ENCODE measurements at places on chromosomes 1 and 21.

GRCh38 chr1:245153081-245153551 is 1.7 kb upstream of the KIF26B start:
- H3K36me3 ChIP-seq = no peaks in the 10 kb centered on the region
- peaks cover 37% of the 10 kb centered on the region for H3K4me1 ChIP-seq
- no peak overlapping the region for H3K27ac ChIP-seq
- DNase-seq = peak; percentile 78

DNA sequence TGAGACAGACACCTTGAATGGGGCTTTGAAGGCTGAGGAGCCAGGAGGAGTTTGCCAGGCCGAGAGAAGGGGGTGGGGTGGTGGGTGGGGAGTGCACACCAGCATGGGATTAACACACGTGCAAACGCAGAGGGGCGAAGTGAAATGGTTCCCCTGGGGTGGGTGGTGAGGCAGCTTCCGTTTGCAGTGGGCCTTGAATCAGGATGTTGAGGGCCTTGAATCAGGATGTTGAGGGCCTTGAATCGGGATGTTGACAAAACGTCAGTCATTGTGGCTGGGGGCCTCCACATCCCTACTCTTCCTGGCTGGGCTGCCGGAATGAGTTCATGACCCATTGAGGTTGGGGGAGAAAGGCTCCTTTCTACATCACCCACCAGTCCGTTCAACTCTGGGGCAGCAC is 16.6 kb downstream of the LDLRAP1 start:
- H3K27ac ChIP-seq = peak overlapping the region; percentile 17
- no peak overlapping the region for H3K4me3 ChIP-seq
- H3K36me3 ChIP-seq = peaks cover 22% of the 10 kb centered on the region
- peaks cover 94% of the 10 kb centered on the region for H3K4me1 ChIP-seq
- H3K27me3 ChIP-seq = no peaks in the 10 kb centered on the region

DNA sequence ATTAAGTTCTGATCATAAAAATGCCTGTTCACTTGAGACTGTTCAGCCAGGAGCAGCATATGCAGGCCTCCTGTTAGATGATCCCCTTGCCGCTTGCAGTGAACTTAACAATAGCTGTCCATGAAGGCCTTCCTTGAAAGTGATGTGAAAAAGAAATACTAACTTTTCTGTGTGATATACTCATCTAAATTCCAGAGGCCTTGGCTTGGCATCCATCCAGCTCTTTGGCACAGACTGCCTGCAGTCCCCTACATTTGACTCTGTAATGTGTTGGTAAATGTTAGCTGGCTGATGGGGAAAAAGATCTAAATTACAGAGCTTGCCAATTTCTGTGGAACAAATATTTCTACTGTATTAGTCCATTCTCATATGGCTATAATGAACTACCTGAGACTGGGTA is 73.7 kb downstream of the KCNK2 start:
- H3K36me3 ChIP-seq = no peaks in the 10 kb centered on the region
- no peak overlapping the region for H3K27ac ChIP-seq
- no peak overlapping the region for H3K4me3 ChIP-seq
- no peak for DNase-seq

GRCh38 chr1:180229483-180230415 is at the start of gene LHX4:
LHX4 (plus strand) TSS chr1:180230264; CDS start chr1:180230530, 266 bp downstream.
- no peak within 1 kb of the TSS for H3K27ac ChIP-seq
- DNase-seq = peak; percentile 45
- H3K36me3 ChIP-seq = no peaks in the 10 kb centered on the region

GRCh38 chr1:50155541-50155940 is 46.8 kb downstream of the ELAVL4 start:
- H3K4me1 ChIP-seq = no peaks in the 10 kb centered on the region
- no peaks in the 10 kb centered on the region for H3K36me3 ChIP-seq
- H3K4me3 ChIP-seq = no peak overlapping the region
- DNase-seq = no peak
- no peak overlapping the region for H3K27ac ChIP-seq
- no peaks in the 10 kb centered on the region for H3K27me3 ChIP-seq

DNA sequence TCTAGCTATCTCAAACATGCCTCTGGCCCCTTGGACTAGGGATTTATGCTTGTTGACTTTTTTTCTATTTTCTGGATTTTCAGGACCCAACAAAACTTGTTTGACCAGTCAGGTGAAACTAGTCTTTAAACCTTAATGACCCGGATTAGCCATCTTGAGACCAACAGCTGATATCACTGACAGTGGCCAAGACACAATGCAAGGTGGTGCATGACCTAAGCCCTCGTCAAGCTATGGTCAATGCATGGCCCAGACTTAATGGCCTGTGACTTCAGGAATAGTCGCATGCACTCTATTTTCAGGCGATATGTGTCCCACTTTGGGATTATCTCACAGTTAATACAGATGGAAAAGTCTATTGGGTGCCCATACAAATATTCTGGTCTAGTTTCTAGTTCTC is 190.4 kb downstream of the ZBTB18 start:
- DNase-seq = no peak
- H3K27me3 ChIP-seq = no peaks in the 10 kb centered on the region
- no peak overlapping the region for H3K27ac ChIP-seq
- H3K4me3 ChIP-seq = no peak overlapping the region

GRCh38 chr21:20968391-20968790 is 29.8 kb upstream of the NCAM2 start:
- no peak for DNase-seq
- no peak overlapping the region for H3K4me3 ChIP-seq

DNA sequence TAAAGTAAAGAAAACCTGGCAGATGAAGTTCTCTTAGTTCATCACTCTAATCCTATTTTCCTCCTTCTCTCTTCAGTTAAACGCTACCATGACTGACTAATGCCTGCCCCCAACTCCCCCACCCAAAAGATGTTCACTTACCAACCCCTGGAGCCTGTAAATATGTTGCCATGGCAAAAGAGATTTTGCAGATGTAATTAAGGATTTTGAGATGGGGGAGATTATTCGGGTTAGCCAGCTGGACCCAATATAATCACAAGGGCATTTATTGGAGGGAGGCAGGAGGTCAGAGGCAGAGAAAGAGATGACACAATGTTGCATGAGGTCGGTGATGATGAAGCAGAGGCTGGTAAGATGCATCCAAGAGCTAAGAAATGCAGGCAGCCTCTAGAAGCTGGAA is 69.3 kb upstream of the PPP2R5A start:
- no peaks in the 10 kb centered on the region for H3K27me3 ChIP-seq
- DNase-seq = no peak
- no peaks in the 10 kb centered on the region for H3K36me3 ChIP-seq
- H3K4me1 ChIP-seq = no peaks in the 10 kb centered on the region

DNA sequence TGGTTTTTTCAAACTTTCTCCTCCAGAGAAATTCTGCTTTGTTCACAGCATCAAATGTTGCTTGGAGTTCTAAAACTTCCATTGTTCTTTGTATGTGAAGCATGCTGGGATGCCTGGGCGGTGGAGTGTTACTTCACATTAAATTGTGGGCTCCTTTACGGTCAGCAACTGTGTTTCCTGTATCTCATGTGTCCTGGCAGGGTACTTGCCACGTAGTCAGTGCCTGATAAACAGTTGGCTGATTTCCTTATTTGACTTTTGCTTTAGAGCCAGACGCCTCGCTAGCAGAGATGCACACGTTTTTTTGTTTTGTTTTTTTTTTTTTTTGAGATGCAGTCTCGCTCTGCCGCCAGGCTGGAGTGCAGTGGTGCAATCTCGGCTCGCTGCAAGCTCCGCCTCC is 96.7 kb downstream of the UCK2 start:
- DNase-seq = no peak
- no peaks in the 10 kb centered on the region for H3K27me3 ChIP-seq
- H3K4me1 ChIP-seq = no peaks in the 10 kb centered on the region

- no peaks in the 10 kb centered on the region for H3K27me3 ChIP-seq
- no peaks in the 10 kb centered on the region for H3K36me3 ChIP-seq
- no peak for DNase-seq
- H3K4me1 ChIP-seq = peaks cover 9% of the 10 kb centered on the region
These were observed 117.2 kb downstream of the CNIH3 start for GRCh38 chr1:224733027-224733911.

DNA sequence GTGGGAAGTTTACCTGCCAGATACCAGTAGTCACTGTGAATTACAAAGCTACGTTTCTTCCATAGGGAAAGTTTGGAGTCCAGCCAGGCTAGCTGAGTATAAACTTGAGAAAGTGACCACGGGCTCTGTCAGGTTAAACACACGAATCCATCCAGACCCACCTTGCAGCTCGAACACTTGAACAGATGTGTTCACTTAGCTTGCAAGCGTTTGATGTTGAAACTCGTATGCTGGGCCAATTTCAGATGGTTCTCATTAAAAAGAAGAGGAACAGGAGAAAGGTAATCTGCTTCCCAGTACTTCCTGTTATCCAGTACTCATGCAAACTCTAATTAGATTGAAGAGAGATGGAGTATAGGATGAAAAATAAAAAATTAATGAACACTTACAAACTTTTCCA is 636.4 kb downstream of the SMYD3 start:
- DNase-seq = no peak
- no peaks in the 10 kb centered on the region for H3K27me3 ChIP-seq
- no peak overlapping the region for H3K4me3 ChIP-seq
- H3K27ac ChIP-seq = no peak overlapping the region

GRCh38 chr1:201648907-201649721 is 110.2 kb downstream of the NAV1 start:
- no peaks in the 10 kb centered on the region for H3K27me3 ChIP-seq
- H3K4me3 ChIP-seq = no peak overlapping the region
- H3K36me3 ChIP-seq = no peaks in the 10 kb centered on the region
- H3K4me1 ChIP-seq = peaks cover 4% of the 10 kb centered on the region
- no peak overlapping the region for H3K27ac ChIP-seq
- no peak for DNase-seq

DNA sequence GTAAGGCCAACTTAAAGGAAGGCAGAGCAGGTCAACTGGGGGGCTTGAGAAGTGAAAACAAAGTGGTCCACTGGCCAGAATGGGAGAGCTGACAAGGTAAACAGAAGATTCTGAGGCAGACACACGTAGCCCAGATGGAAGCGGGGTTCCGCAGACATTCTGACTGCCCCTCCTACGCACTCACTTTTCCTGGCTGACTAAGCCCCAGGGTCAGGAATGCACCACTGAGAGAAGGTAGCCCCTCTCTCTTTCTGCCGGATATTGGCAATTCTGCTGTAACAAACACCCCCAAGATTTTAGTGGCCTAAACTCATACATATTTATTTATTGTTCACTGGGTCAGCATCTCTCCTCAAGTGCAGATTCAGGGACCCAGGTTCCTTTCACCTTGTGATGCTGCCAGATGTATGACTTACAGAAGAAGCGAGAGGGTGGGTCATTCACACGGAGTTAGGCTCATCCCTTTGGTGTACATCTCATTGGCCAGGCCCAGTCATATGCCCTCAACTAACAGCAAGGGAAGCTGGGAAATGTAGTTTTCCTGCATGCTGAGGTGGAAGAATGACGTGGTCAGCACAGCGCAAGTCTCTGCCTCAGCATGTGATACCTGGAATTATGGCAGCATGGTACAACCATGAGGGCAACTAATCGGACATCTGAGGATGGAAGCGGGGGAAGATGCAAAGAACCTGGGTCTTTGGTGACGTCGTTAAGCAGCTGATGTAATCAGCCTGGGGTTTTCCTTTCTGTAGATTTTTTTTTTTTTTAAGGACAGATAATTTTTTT is 43.4 kb upstream of the MRPS6 start:
- no peaks in the 10 kb centered on the region for H3K36me3 ChIP-seq
- peak; percentile 71 for DNase-seq
- no peak overlapping the region for H3K27ac ChIP-seq
- H3K4me3 ChIP-seq = no peak overlapping the region

DNA sequence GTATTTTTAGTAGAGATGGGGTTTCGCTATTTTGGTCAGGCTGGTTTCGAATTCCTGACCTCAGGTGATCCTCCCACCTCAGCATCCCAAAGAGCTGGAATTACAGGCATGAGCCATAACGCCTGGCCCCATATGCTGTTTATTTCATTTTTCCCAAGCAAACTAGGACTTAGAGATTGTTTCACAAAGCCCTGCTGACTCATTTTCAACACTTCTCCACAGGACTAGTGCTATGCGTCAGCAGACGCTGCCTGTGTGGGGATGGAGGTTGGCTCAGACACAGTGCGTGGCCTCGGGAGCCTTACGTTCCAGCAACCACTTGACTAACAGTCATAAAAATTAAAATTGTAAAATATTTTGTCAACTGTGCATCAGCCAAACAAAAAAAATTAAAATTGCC is 22.7 kb downstream of the PKNOX1 start:
- no peak for DNase-seq
- H3K4me1 ChIP-seq = no peaks in the 10 kb centered on the region
- no peaks in the 10 kb centered on the region for H3K27me3 ChIP-seq
- no peak overlapping the region for H3K27ac ChIP-seq

DNA sequence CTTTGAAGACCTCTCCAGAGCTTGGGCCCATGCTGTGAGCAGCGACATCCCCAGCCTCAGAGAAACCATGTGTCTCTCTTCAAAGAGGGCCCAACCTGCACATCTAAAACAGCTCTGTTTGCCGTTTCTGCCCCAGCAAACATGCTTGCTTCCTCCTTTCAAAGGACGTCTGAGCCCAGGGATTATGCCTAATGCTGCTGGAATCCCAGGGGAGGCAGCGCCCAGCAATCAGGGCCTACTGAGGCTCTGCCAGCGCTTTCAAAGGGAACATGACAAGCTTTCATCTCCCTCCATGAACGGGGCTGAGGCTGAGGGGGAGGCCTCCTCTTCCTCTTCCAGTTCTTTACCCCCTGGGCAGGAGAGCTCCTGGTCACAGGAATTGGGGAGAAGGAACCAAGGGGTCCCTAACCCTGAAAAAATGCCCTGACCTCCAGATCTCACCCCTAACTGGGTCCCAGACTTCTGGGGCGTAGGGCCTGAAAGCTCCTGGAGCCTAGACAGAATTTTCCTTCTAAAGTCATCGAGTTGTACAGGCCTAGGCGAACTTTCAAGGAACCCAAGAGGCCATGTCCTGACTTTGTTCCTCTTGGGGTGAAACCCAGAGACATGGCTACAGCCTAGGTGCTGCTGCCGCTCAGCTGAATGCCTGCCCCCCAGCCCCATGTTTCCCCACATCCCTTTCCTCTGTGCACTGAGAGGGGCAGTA is 13.4 kb upstream of the ASCL5 start:
- DNase-seq = no peak
- H3K4me1 ChIP-seq = no peaks in the 10 kb centered on the region
- H3K27ac ChIP-seq = no peak overlapping the region

DNA sequence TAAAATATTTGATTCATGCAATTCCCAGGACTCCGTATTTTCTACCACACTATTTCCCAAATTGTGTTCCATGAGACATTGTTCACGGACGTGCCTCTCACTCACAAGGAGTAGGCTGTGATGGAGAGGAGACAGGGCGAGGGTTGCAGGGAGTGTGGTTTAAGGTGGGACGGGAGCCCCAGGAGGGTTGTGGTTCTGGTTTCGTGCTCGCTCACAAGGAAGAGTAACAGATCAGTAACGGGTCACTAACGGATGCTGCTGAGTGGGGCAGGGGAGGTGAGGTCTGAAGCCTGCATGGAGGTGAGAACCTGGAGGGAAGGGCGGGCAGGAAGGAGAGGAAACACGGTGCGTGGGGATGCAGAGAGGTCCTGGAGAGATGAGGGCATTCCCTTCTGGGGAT is 28.8 kb downstream of the TFF3 start:
- peaks cover 39% of the 10 kb centered on the region for H3K36me3 ChIP-seq
- DNase-seq = no peak
- H3K4me3 ChIP-seq = no peak overlapping the region
- H3K27me3 ChIP-seq = no peaks in the 10 kb centered on the region
- H3K4me1 ChIP-seq = no peaks in the 10 kb centered on the region
- H3K27ac ChIP-seq = no peak overlapping the region
